Jurkat, Clone E6-1 (cell line): ENCODE measurements at places on chromosomes 16 and 17.

DNA sequence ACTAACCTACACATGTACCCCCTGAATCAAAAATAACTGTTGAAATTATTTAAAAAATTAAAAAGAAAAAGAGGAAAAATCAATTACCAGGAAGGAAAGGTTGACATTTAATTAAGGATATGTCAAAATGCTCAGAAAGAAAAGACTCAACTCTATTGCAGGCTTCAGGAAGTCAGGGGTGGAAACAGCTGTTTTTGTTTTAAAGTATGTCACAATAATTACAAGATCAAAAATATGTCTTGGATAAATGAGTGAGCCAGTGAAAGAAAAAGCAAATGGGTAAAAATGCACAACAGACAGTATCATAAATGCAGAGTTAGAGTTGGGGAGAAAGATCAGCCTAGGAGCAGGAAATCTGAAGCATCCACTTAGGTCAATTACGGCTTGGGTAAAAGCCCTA is 146.0 kb downstream of the CDH11 start:
- no peak for DNase-seq

DNA sequence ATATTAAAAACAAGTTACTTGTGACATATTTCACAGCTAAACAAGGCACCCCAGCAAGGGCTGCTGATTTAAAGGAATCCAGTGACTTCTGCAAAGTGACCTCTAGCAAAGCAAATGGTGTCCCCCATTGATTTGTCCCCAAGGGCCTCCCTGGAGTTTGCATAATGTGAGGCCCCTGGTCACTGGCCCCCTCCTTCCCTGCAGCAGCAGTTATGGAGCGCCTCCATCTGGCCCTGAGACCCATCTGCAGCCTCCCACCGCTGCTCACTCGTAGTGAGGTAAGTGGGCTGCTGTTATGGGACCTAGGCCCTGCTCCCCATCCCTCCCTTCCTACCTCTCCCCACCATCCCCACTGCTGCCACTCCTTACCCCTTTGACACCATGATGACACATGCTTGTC is 19.6 kb upstream of the EEF2K start:
- DNase-seq: no peak

DNA sequence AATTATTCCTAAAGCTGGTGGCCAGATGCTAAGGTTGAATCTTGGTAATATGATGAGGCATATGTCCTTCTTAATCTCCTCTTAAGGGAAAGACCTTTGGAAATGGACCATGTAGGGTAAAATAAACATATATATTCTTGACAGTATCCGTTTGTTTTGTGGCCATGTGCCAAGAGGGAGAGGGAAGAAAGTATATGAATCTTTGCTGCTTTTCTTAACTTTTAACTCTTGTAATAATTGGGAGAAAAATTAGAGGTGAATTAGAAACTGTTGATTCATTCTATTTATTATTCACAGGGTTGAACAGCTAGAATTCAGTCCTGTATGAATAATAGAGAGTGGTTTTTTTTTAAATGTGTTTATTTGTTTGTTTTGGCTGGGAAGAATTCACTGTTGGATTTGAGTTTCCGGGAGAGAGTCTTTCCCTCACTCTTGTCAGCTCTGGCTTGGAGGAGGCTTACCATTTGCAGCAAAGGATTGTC is 31.6 kb downstream of the AATF start:
- no peak for DNase-seq

- no peak for DNase-seq
These were observed 62.4 kb downstream of the BAIAP2 start for GRCh38 chr17:81097134-81097942.

GRCh38 chr16:89200850-89201411 is 594 bp upstream of the SLC22A31 start:
- DNase-seq: no peak

- peak; percentile 82 for DNase-seq
These were observed 7.5 kb downstream of the SRSF1 start for GRCh38 chr17:57999496-58000017.

- DNase-seq: no peak
These were observed 160.4 kb downstream of the WWOX start for GRCh38 chr16:78259873-78260272.

DNA sequence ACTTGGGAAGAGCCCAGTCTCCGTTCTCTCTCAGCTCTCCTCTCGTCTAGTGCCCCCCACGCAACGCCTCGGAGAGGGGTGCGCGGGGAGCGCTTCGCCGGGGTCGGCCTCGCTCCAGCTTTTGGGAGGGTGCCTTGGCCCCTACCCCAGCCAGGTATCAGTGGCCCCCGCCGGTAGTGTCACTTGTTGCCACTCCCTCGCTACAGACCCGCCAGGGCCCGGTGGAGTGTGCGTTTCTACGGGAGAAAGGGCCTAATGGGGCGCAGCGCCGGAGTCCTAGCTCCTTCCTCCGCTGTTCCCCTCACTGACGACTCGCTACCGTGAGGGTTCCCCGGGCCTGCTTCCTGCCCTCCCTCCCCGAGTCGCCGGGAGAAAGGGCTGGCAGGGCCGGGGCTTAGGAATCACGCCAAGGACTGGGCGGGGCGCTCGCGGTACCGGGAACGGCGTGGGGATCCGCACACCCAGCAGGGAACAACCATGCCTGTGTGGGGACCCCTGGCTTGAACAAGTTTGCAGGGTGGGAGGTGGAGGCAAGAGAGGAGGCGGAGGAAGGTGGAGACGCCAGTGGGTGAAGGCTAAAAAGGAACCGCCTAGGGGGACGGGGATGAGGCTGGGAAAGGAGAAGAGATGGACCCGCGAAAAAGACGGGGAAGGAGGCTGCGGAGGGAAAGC is 997 bp upstream of the CDH11 start:
- DNase-seq: no peak

GRCh38 chr16:89422905-89423630 is 67.3 kb downstream of the ANKRD11 start:
- peak; percentile 49 for DNase-seq

- DNase-seq: no peak
These were observed 87.1 kb downstream of the CYTH1 start for GRCh38 chr17:78694805-78695531.

- DNase-seq: no peak
These were observed 19.9 kb downstream of the GJD3 start for GRCh38 chr17:40344421-40345160.

DNA sequence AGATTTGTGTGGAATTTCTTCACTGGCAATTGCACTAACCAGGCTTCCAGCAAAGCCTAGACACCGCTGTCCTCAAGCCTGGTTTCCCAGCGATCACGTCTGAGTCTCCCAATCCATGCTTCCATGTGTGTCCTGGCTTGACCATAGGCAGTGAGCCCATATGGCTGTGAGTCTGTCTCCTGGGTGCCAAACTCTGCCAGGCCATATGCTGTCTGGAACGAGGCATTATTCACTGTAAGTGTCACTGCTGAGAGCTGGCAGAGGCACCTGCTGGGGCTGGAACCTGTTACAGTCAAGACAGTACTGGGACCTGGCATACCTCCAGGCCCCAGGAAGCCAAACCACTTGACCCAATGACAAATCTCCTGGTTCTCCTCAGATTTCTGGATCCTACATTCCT is 60.4 kb downstream of the HS3ST2 start:
- no peak for DNase-seq

GRCh38 chr17:82491196-82491530 is 28.4 kb upstream of the FOXK2 start:
- no peak for DNase-seq

DNA sequence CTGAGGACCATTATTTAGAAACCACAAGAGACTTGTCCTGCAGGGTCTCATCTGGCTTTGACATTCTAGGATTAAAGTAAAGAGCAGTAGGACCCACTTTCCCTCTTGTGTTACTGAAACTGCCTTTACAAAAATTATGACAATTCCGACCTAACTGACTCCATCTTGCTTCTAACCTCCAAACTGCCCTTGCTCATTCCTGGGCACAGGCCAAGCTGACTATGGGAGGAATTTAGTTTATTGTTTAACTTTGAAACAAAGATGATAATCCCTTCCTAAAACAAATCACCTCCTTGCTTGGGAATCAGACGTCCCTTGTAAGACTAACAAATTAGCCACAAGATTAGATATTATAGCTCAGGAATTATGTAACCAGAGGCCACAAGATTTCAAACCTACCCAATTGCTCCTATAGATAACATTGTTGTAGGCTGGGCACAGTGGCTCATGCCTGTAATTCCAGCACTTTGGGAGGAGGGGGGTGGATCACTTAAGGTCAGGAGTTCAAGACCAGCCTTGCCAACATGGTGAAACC is 87.0 kb upstream of the FBXO47 start:
- no peak for DNase-seq

- DNase-seq: no peak
These were observed 160.1 kb upstream of the IRX3 start for GRCh38 chr16:54446639-54447038.

- no peak for DNase-seq
These were observed 963 bp upstream of the APRT start for GRCh38 chr16:88812513-88813268.

DNA sequence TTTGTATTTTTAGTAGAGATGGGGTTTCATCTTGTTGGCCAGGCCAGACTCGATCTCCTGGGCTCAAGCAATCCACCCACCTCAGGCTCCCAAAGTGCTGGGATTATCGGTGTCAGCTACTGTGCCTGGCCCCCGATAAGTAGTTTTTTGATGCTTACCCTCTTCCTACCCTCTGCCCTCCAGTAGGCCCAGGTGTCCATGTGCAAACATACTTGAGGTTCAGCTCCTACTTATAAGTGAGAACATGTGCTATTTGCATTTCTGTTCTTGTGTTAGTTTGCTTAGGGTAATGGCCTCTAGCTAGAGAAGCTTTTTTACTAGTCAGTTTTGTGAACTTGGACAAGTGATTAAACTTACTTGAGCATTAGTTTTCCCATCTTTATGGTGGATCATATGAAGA is 136.8 kb downstream of the HS3ST4 start:
- no peak for DNase-seq

GRCh38 chr17:17372856-17373520 is 69.8 kb downstream of the NT5M start:
- DNase-seq: no peak

DNA sequence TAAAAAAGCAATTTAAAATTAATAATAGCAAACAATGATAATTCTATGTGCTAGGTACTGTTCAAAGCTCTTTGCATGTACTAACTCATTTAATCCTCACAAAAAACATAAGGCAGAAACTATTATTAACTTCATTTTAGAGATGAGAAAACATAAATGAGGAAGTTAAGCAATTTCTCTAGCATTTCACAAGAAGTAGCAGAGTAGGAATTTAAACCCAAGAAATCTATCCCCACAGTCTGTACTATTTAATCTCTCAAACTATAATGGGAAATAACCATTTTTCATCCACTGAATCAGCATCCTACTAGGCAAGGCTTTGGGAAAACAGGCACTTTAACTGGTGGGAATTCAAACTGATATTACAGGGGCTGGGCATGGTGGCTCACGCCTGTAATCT is 42.2 kb upstream of the INTS2 start:
- no peak for DNase-seq

- no peak for DNase-seq
These were observed 56.5 kb upstream of the ERN1 start for GRCh38 chr17:64186171-64187092.

DNA sequence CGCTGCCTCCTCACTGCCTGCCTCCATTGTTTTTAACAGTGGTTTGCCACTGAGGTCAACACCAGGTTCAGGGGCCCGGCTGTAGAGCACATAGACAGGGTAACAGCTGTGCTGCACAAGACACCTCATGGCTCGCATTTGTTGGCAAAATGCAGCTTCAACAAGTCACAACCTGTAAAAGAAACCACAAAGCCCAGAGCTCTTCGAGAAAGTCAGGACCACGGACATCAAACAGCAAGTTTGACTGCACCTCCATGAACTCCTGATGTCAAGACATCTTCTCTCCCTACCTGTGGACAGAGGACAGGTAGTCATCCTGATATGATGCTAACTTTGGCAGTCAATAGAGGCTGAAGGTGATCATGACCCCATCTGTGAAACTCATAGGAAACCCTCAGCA is 142.4 kb upstream of the SOX9 start:
- no peak for DNase-seq

DNA sequence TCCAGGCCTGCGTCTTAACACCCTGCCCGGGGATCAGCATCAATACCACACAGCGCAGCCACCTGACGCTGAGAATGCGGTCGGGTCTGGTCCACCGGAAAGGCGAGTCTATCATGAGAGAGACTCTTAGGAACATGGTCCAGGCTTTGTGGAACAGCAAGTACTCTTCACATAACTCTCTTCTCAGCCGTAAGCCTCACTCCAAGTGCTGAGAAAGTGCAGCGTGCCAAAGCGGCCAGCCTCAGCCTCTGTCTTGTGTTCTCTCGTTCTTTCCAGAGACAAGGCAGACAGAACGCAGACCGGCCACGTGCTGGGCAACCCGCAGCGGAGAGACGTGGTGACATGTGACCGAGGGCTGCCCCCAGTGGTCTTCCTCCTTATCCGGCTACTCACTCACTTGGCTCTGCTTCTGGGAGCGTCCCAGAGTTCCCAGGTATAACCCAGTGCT is 34.4 kb upstream of the ENDOV start:
- no peak for DNase-seq

DNA sequence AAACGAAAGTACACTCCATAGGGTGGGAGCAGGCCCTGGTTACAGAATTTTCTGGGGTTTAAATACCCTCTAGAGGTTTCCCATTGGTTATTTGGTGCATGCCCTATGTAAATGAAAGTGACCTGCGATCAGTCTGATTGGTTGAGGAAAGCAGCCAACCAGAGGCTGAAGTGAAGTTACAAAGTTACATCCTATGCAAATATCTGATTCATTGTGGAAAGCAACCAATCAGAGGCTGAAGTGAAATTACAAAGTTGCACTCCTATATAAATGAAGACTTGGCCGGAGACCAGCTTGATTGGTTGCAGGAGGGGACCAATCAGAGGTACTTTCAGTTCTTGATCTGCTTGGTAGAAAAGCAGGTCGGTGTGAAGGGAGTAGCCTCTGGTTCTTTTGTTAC is 24.4 kb downstream of the NAA60 start:
- peak; percentile 78 for DNase-seq

- DNase-seq: no peak
These were observed 634.1 kb upstream of the RBFOX1 start for GRCh38 chr16:6698548-6698947.

DNA sequence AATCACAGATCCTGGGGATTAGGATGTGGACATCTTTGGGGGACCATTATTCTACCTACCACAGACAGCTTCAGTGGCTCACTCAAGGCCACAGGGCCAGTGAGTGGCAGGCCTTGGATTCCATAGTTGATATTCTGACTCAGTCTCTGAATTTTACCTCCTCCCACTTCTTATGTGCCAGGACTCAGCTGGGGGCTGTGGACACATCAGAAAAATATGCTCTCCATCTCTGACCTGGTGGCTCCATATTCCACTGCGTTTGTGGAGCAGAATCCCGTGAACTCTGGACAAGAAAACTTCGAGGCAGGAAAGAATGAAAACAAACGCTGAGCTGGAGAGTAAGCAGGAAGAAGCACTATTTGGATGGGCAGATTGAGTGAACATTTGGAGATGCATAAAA is 301.8 kb upstream of the MAF start:
- no peak for DNase-seq

- DNase-seq: no peak
These were observed 509 bp downstream of the CNEP1R1 start for GRCh38 chr16:50025537-50025931.

DNA sequence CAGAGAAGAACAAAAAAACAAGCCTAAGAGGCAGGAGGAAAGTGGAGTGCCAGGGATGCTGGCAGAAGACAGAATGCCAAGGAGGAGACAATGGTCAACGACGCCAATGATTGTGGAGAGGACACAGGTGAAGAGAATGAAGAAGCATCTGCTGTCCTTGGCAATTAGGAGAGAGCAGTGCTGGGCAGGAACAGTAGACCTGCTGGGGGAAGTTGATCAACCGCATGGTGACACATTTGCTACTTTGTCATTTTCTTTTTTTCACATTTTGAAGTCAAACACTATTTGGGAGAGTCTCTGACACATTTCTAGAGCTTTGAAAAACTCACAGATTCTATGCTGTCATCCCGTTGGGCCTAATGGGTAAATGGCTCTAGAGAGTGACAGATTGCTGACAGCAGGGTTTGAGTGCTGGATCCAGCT is 1.1 kb upstream of the PIK3R6 start:
- no peak for DNase-seq
